Pons (tissue), 1 donor: ENCODE measurements at places on chromosomes 2 and 18.

DNA sequence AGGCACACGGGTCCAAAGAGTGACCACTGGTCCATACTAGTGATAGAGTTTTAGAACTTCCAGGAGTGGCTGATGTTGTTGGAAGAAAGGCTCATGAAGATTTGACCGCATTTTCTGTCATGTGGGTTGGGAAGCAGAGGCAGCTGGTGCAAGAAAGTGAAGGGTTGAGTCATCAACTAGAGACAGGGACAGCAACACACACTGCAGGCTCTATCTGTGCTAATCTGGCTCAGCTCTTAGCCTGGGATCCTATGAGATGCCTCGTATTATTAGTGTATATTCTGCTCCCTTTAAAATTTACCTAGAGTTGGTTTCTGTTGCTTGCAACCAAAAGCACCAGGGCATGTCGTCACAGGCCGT, 2.5 kb upstream of the SH3RF3 start:
- no peak for DNase-seq

- DNase-seq = no peak
Observed at GRCh38 chr2:165594231-165594934, 124.9 kb downstream of the CSRNP3 start.

GRCh38 chr2:8121826-8122513, 559.9 kb upstream of the ID2 start:
- DNase-seq = no peak

- DNase-seq = no peak
Observed at GRCh38 chr2:217060516-217060915, 200.7 kb upstream of the TNP1 start.

DNA sequence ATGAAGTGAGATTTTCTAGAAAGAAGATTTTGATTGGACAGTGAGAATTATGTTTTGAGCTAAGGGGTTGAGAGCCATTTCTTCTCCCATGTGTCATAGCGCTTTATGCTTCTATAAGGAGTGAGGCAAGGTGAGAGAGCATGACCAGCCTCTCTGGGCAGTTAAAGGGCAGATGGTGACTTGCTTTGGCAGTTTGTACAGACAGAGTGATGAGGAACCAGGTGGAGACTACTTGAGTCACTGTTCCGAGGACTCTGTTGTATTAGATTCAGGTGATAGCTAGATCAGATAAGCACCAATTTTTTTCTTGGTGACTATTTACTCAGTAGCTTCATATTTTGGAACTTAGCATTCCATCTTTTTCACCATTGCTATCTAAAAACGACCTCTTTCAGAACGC, 4.5 kb downstream of the CRIM1 start:
- DNase-seq = no peak

DNA sequence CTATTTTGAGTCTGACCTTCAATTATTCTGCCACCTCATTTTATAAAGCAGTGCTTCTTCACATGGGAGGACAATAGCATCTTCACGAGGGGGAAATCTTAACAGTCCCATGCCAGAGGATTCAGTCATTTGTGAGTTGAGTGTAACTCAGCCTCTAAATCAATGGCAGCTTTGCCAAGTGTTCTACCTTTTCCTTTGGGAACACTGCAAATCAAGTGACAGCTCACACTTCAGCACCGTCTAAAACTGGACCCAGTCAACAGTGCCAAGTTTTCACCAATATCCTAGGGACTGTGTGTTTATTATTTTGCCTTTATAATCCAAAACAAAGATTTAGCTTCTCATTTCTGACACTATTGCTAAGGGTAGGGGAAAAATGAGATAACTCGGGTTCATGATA, 133.6 kb downstream of the FIGN start:
- DNase-seq = no peak

- DNase-seq = no peak
Observed at GRCh38 chr2:231144896-231145295, 20.1 kb upstream of the HTR2B start.

DNA sequence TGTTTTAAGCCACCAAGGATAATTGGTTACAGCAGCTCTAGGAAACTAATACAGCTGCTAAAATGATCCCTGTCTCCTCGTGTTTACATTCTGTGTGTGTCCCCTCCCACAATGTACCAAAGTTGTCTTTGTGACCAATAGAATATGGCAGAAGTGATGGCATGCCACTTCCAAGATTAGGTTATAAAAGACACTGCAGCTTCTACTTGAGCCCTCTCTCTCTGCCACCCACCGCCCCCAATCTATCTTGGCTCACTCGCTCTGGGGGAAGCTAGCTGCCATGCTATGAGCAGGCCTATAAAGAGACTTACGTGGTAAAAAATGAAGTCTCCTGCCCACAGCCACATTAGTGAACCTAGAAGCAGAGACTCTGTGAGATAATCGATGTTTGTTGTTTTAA, 3.5 kb upstream of the IL1F10 start:
- no peak for DNase-seq

DNA sequence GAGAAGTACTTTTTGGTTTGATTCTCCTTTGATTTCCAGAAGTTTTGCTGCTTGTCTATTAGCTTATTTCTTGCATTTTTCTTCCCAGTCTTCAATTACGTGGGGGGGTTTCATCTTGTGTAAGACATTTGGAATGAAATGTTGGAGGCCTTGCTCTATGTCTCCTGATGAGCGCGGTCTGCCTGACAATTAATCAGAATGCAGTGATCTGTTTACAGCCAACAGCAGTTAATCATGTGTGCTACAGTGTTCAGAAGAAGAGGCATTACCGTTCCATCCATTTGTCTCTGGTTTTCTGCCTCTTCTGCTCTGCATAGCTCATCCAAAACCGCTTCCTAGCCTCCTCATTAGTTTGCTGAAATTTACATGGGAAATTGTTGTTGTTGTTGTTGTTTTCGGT, 134.4 kb upstream of the ST6GAL2 start:
- no peak for DNase-seq

- no peak for DNase-seq
Observed at GRCh38 chr2:120261387-120262006, 8.8 kb downstream of the RALB start.

DNA sequence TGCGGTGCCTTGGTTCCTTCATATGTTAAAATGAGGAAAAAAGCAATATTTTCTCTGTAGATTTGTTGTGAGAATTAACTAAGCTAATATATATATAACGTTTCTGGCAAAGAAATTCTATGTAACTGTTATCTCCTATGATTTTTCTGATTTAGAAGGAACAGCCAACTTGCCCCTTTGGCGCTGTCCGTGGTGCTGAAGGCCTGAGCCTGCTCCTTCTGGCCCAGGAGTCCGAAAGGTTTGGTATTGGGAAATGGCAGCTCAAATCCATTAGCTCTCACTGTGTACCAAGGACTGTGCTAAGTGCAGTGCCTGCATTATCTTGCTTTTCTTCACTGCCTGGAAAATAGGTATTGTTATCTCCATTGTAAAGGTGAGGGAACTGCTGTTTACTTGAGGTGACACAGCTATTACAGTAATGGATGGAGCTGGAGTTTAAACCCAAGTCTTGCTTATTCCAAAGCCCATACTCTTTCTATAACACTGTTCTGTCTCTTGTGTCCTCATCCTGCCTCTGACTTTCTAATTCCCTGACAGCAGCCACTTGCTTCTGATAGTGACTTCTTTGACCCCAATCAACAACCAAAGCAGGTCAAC, 52.2 kb downstream of the C1QL2 start:
- peak; percentile 28 for DNase-seq

DNA sequence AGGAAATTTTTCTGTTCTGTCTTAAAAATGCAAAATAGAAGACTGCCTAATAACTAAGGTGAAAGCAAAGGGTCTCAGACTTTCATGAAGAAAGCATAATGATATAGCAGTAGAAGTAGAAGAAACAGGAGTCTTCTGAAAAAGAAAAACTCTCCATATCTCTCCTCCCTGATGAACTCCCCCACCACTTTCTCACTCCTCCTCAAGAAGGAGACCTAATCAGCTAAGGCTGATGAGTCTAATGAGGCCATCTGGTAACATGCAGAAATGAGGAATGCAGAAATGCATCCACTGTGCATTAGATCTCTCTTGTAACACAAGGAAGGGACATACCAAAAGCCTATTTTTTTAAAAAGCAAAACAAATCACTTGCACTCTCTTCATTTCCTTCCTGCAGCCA, 273.7 kb upstream of the UBE2E3 start:
- DNase-seq = no peak

DNA sequence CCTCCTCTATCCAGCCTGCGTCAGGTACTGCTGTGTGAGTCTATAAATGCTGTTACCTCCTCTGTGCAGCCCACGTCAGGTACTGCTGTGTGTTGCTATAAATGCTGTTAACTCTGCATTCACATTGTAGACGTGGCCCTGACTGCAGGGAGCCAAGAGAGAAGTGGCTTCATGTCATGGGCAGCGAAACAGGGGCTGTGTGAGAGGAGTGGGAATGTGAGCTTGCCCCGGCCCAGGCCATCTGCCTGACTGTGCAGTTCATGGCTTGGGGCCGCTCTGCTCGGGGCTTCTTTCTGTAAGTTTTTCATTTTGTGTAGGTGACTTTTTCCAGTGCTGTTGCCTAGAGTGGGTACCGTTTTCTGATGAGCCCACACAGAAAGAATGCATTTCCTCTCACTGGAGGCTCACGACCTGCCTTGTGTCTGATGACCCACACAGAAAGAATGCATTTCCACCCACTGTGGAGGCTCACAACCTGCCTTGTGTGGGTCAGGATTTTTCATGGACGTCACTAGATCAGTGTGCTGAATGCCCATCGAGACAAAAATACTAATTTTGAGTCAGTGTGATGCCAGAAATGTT, 104.5 kb downstream of the SNTG2 start:
- no peak for DNase-seq

- DNase-seq = no peak
Observed at GRCh38 chr2:1600191-1601066, 143.9 kb downstream of the PXDN start.

- DNase-seq = no peak
Observed at GRCh38 chr18:79524181-79525078, 128.7 kb downstream of the NFATC1 start.

DNA sequence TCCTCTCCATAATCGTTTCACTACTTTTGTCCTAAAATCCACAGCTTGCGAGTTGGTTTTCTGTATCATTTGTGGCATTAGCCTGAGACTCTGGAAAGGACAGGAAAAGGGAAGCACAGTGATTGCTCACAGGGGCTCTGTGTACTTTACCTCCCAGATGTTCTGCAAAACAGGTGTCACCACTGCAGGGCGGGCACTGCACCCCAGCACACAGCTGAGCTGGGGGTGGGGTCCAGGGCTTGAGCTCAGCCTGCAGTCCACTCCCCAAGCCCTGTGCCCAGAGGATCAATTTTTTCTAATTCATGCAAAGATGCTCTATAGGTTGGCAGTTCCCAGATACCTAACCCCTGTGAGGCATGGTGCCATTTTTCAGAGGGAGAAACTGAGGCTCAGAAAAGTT, 119.4 kb upstream of the GLI2 start:
- no peak for DNase-seq

GRCh38 chr18:50277942-50278341, 3.4 kb downstream of the MBD1 start:
- DNase-seq = no peak

DNA sequence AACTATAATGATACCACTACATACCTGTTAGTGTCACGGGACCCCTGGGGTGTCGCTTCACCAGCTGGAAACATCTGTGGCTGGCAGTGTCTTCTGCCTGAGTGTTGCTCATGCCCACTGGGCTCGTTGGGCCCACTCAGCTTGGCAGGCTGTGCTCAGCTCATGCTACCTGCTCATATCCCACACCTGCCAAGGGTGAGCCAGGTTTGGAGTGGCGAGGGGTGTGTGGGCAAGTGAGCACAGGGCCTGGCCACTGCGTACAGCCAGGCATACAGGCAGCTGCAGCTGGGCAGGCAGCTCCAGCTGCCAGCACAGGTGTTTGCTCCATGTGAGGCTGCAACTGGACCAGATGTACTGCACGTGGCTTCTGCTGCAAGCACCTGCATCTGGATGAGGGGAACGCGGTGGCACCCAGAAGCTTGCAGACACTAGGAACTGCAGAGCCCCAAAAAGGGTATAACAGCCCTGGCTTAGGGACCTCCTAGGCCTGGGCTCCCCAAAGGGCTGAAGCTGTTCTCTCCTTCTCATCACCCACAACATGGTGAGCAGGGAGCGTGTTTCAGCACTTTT, 70.1 kb downstream of the SUCLG1 start:
- no peak for DNase-seq

- no peak for DNase-seq
Observed at GRCh38 chr2:211789982-211790381, 748.6 kb downstream of the ERBB4 start.

GRCh38 chr18:44915213-44915612, 234.5 kb downstream of the SETBP1 start:
- no peak for DNase-seq

DNA sequence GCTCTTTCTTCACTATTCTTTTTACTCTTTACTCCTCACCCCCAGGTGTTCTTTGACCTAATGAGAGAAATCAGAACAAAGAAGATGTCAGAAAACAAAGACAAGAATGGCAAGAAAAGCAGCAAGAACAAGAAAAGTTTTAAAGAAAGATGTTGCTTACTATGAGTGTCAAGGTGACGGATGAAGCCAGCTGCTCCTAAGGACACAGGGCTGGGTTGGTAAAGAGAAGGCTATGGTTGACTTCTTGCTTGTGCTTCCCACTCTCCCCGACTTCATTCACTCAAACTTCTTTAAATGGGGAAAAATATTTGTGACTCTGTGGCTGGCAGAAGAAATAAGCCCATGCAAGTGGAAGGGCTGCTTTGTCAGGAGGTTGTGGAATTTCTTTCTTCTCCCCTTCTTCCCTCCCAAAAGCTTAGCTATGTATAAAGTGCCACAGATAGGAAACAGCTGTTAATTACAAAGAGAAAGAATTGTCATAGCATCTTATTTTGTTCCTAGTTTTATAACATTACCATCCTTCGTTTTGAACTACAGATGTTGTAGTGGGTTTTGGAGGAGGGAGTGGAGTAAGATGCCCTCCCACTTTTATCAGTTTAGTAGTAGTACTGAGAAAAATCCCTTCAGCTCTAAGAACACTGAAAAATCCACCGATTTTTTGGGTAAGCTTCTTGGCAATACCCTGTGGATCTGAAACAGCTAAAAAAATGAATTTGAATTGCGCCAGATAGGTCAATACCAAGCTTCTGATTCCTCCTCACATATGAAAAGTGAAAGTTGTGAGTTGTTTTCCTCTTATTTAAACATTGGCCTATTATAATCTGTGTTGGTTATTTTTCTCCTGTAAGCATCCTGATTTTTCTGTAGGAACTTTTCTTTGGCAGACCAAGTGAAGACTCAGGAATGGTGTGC, 40.7 kb downstream of the RALB start:
- DNase-seq = no peak
